ENCODE measurements at places on chromosomes 1 and 21.

DNA sequence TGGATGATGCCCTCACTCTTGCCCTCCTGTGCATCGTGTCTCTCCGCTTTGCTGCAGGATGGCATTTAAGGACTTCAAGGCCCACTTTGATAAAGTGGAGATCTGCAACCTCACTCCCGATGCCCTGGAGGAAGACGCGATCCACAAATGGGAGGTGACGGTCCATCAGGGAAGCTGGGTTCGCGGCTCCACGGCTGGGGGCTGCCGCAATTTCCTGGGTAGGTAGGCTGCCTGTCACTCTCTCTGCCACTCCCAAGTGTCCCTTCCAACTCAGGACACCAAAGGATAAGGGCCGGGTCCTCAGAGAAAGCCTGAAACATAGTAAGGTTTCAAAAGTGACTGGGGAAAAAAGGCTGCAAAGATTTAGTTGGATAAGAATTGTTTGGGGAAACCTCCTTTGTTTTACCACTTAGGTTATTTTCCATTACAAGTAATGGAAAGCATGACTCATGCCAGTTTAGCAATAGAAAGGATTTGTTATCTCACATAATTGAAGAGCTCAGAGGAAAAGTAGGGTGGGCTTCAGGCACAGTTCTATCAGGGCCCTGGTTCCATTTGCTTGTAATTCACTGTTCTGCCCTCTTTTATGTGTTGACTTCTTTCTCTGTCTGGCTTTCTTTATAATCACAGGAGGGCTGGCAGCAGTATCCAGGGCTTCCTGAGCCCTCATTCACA lies 31.9 kb downstream of the CAPN9 start:
- DNase-seq: no peak

GRCh38 chr1:183306317-183307042 lies 111.7 kb downstream of the NMNAT2 start:
- no peak for DNase-seq

DNA sequence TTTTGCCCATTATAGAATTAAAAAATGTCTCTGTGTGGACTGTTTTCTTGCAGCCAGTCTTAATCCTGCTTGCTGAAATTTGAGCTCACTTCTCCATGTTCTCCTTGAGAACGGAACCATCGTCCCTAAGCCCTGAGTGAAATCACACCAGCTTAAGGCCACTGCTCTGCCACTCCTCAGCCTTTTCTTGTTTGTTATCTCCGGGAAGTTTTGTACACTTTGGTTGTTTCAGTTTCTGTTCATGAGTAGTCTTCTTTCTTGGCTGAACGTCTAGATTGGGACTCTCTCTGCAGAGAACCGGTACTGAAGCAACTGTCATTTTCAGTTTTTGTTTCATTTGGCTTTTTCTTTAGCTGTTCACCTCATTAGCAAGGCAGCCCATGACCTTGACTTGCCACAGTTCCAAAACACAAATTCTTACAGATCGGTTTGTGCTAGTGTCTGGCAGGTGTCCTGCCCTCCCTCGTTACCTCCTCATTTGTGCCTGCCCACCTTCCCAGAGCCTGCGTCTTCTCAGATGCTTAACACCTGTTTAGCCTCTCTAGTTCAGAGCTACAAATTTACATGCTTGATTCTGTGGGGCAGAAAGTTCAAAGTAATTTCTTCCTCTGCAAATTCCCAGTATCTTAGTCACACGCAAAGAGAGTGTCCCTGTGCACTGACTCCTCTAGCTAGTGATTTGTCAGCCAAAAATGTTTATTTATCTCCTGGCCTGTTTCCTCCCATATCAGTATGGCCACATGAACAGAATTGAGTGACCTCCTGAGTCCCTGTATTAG lies 12.4 kb downstream of the PSEN2 start:
- no peak for DNase-seq

DNA sequence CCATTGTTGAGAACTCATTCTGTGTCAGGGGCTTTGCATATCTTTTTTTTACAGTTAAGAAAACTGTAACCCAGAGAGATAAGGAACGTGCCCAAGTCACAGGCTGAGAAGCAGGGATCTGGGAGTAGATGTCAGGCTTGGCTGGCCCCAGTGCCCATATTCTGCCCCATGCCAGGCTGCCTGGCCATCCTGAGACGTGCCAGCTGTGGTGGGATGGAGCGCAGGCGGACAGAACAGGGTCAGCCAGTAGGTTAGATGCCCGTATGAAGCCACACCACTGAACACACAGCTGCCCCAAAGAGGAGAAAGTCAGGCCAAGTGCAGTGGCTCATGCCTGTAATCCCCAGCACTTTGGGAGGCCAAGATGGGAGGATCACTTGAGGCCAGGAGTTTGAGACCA lies 55.9 kb downstream of the SLC66A1 start:
- no peak for DNase-seq

DNA sequence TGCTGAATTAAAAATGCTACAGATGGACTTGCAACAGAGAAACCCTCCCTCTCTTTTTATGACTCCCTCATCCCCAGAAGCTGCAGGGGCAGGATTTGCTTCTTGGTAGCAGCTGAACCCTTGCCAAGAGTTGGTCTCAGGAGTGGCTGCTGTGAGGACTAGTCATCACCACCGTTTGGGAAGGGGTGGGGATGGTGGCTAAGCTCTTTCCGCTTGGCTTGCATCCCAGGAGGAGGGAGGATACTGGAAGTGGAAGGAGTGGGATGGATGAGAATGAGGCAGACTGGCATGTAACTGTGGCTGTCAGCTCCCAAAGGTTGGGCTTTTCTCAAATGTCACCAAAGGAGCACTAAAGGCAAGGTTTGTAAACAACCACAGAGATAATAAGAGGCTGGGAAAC lies 50.8 kb upstream of the COL24A1 start:
- DNase-seq: no peak

DNA sequence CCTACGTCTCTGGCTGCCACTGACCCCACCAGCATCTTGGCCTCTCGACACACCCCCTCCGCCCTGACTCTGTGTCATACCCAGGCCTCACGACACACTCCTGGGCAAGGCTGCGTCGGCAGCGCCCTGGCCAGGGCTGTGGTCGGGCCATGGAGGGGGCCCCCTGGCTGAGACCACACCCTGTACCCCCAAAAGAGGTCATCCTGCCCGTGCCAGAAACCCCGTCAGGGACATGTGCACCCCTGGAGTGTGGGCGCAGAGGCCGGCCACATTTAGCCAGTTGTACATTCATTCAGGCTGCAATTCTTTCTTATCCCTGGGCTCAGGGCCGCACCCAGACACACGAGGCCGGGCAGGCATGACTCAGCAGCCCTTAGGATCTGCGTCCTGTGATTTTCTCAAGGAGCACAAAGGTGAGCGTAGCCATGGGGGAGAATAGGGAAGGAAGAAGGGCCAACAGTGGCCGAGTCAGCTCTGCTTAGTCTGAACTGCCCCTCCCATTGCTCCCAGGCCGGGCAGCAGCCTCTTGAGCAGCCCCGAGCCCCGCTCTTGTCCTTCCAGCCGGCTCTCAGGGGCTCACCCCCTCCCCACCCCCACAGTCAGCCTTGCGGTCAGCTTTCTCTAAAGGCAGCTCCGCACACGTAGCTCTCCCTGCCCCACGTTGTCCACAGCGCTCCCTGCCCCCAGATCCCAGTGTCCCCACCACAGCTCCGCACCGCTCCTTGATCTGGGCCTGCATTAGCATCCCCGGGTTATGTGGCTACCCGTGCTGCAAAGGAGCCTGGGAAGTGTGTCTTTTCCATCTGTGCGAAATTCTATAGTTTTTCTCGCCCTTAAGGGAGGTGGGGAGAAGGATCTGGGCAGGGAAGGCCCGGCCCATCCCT lies 7.9 kb downstream of the CSTB start:
- DNase-seq: no peak

DNA sequence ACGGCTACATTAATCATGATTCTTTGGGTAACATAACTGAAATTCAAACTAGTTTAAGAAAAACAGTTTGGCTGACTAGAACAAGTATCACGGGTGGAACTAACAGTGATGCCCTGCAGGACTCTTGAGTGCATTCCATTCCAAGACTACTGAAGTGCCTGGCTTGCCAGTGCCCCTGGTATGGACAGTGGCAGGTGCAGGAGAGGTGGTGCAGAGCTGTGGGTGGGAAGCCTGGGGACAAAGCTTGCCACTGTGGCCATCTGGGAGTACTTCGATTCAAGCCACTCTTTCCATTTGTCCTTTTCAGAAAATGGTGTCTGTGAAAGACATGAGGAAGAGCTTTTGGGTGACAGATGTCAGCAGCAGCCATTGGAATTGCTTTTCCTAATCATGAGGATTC lies 166.5 kb downstream of the RRAGC start:
- no peak for DNase-seq

DNA sequence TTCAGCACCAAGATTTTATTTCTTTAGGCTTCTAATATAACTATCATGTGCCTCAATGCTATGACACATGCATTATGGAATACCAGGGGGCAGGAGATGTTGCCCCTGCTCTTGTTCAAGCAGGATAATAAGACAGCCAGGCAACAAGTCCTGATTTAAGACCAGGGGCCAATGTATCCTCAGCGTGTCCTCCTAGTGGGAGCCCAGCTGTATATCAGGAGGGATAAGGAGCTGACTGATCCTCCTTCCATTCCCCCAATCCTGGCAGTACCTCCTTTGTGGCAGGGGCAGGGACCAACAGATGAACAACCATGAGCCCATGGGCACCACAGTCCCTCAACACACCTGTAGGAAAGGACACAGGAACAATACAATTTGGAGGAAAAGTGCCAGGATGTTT lies 29.3 kb downstream of the SORT1 start:
- DNase-seq: no peak

DNA sequence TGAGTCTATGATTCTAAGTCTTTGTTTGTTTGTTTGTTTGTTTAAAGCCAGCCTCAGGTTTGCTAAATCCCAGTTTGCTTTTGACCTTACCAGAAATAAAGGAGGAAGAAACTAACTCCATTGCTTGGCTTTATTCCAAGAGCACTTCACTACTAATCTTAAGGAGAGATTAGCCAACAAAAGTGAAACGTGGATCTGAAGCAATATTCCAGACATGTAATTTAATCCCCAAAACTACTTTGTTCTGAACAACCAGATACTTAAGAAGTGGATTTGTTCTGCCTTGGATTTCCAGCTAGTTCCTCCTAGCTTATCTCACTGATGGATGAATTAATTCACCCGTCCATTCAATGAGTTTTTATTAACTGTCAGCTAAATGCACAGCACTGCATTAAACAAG lies 15.9 kb upstream of the CEP350 start:
- DNase-seq: no peak

DNA sequence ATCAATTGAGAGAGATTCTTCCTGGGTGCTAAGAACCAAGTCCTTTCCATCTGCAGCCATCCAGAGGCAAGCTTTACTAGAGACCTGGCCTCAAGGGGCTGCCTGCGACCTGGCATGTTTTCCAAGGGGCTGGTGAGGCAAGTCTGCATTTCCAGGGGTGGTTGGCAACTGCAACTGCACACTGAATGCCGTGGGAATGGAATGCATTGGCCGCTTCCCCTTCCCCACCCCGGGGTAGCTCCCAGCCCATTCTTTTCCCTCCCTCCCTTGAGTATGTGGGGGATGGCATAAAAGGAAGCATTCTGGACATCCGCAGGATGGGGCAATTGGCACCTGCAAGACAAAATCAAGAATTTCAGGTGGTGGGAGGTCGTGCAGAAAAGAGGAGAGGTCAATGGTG lies 155.1 kb downstream of the IGSF21 start:
- no peak for DNase-seq

DNA sequence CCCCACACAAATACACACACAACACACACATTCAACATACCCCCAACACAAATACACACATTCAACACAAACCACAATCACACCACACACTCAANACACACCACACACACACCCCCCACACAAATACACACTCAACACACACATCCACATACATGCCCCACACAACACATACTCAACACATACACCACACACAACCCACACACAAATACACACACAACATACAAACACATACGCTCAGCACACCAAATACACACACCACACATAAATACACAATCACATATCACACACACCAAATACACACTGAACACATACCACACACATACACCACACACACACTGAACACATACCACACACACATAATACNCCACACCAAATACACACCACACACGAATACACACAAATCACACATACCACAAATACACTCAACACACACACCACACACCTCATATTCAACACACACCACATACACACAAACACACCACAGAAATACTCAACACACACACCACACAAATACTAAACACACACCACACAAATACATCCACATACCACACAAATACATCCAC lies 48.9 kb downstream of the PRDM15 start:
- no peak for DNase-seq

GRCh38 chr1:1088801-1089680 lies 14.9 kb upstream of the RNF223 start:
- DNase-seq: no peak

DNA sequence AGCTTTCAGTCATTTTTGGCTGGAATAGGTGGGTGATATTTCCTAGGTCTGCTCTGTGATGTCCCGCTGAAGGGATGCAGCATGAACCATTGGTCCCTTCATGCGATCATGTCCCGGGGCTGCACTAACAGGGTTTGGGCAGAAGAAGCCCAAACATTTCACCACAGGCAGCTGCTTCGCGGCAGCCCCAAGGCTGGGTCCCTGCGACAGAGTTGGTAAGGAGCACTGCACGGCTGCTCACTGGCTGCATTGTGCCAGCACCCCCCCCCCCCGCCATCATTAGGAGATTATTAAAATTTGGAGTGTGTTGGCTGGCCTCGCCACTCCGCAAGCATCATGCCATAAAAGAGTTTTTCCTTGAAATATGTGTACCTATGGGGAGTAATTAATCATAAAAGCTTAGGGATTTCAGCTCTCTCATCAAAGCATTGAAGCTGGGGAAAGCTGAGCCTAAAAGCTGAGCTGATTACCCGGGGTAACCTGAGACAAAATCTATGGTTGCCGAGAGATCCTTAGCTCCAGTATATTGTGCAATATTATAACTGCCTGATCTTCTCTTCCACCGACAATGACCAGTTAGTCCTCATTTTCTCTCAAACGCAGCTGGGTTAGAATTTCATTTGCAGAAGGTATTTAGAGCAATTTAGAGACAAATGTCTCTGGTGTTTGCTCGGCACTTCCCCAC lies 62.5 kb downstream of the PEX14 start:
- no peak for DNase-seq

DNA sequence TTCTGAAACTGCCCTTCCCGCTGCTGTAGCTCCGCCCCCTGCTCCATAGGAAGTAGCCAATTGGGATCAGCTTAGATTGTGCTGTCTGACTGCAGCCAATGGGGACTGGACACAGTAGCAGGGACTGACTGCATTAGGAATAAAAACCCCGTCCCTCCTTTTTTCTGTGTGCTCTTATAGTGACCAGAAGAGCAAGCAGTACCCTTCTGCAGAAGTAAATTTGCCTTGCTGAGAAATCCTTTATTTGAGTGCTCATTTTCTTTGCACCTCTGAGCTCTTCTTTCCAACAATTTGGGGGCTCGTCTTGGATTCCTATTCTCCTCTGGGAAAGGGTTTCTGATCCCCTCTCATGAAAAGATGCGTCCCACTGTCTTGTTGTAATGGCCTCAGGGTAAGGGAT lies 16.2 kb downstream of the OR2L13 start:
- DNase-seq: no peak

- no peak for DNase-seq
Measured at GRCh38 chr1:39450956-39451606, 40.4 kb upstream of the BMP8A start.

All from right kidney (tissue), 9 donors.